ENCODE measurements at places on chromosomes 11 and 22.

- DNase-seq = no peak
Measured at GRCh38 chr11:122863704-122864326, 18.7 kb upstream of the JHY start.

GRCh38 chr11:44502506-44502905 is 63.0 kb upstream of the CD82 start:
- no peak for DNase-seq

DNA sequence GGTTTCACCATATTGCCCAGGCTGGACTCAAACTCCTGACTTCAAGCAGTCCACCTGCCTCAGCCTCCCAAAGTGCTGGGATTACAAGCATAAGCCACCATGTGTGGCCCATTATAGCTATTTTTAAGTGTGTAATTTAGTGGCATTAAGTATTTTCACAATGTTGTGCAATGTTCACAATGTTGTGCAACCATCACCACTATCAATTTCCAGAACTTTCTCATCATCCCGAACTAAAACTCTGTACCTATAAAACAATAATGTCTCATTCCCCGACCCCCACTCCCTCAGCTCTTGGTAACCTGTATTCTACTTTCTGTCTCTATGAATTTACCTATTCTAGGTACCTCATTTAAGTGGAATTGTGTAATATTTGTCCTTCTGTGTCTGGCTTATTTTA is 7.5 kb downstream of the CFAP68 start:
- no peak for DNase-seq

DNA sequence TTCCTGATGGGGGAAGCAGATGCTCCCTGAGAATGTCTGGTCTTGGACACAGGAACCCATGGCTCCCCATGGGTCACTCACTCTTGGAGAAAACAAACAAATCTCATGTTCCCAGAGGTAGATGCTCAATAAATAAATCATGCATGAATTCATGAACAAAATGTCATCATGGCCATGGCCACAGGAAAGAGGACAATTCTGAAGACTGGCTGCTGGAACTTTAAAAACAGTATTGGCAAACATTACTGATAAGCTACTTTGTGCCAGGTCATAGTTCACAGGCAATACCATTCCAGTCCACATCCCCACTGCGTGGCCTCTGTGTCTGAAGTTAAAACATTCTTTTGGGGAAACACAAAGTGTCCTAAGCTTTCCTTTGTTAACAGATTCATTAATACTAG is 9.2 kb upstream of the SMIM35 start:
- DNase-seq = no peak

DNA sequence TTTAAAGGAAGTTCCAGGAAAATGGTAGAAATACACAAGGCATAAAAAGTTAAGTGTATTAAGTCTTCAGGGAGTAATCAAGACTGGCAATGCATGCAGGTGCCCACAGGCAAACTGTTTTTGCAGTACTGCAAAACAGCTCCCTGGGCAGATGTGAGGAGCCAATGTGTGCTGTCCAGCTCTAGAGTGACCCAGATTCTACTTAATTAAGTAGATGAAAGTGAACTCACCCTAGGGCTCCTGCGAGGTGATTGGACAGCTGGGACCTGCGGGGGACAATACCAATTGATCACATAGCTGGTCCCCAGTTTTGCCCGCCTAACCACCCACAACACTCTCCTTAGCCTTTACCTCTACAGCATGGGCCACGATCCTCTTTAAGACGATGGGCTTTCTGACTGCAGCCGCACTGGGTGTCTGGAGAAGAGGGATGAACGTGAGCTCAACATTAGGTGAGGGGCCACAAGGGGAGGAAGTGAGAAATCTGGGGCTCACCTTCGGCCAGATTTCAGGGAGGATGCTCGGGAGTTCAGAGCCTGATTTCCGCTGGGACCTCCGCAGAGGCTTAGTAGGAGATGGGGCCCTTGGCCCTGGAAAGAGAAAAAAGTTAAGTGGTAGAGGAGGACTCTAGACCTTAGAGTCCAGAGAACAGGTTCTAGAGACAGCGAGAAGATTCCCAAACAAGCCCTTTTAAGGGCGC is 556 bp downstream of the CDCA5 start:
- no peak for DNase-seq

Measured in stimulated activated CD4-positive, alpha-beta T cell treated with anti-CD3 and anti-CD28 coated beads, Interleukin-12 subunit alpha, Interleukin-12 subunit beta, amount 100 ng/mL, for 24 hours (primary cell).